ENCODE measurements at places on chromosomes 1 and 21. TPM values are rescaled to one million over a fixed set of nuclear protein-coding genes. Genes with fewer than 3 reads are reported as not detected.

DNA sequence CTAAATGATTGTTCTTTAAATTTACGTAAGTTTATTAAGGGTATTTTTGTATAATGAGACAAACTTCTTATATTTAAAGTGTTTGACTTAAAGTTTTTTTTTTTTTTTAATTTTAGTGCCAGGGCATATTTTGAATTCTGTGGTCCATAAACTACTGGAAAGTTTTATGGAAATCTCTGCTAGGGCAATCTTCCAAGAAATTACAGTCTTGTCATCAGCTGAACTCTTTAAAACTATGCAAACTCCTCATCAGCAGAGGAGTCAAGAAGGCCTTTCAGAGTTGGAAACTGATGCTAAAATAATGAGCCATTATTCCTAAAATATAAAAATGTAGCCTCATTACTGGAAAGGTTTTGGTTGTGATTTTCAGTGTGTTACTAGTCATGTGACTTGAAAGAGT, 1201.9 kb downstream of the BRINP3 start:
- DNase-seq: no peak

EFCAB14 gene
- total RNA-seq: 38.4 TPM

GRCh38 chr1:200795156-200795555, 56.5 kb downstream of the CAMSAP2 start:
- no peak for DNase-seq

GRCh38 chr1:29675481-29676263, 439.4 kb downstream of the PTPRU start:
- DNase-seq: no peak

NPHS2 gene
- total RNA-seq: not detected

GRCh38 chr1:31583995-31584868, 7.9 kb downstream of the TINAGL1 start:
- DNase-seq: no peak

TNNT2 gene
- 7.9 TPM for total RNA-seq

CR1L gene
- 12.5 TPM for total RNA-seq

- DNase-seq: no peak
These were observed 111.2 kb upstream of the PROX1 start for GRCh38 chr1:213876531-213876930.

- no peak for DNase-seq
These were observed 351.0 kb upstream of the B3GALT2 start for GRCh38 chr1:193537266-193538002.

DNA sequence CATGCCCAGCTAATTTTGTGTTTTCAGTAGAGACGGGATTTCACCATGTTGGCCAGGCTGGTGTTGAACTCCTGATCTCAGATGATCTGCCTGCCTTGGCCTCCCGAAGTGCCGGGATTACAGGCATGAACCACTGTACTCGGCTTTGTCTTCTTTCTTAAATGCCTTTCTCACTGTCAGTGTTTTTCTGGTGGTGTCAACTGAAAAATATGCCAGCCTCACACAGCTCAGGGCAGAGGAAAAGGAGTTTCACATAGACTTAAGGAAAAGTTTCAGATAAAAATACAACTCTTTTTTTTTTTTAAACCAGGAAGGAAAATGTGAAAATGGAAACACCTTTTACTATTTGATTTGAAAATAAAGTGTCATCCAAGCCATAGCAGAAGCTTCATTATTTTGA, 4.6 kb upstream of the MAB21L3 start:
- no peak for DNase-seq

NUDT4B gene
- not detected for total RNA-seq

GRCh38 chr1:209805875-209806760, at the start of gene IRF6:
IRF6 (minus strand) TSS chr1:209806142; CDS start chr1:209801413, 4,729 bp downstream.
- peak; percentile 98 for DNase-seq

GRCh38 chr1:9825093-9826074, 1.6 kb upstream of the CLSTN1 start:
- DNase-seq: peak; percentile 58

PDE9A gene
- 46.3 TPM for total RNA-seq

DNA sequence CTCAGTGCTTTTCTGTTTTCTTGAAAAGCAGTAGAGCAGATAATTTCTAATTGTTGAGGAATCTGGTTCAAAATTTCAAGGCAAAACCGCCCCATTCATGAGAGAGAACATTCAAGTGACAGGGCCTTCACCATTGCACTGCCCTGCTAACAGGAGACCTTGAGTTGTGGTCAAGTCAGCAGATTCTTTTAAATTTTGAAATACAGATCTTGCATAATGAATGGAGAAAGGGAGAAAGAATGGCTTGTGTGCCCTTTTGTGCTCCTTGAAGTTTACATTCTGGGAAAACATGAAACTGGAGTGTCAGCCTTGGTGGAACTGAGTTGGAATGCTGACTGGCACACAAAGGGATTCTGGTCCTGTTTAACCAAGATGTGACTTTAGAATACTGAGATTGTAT, 164.5 kb upstream of the UBE2U start:
- DNase-seq: no peak

LPAR3 gene
- total RNA-seq: 26.8 TPM

DNA sequence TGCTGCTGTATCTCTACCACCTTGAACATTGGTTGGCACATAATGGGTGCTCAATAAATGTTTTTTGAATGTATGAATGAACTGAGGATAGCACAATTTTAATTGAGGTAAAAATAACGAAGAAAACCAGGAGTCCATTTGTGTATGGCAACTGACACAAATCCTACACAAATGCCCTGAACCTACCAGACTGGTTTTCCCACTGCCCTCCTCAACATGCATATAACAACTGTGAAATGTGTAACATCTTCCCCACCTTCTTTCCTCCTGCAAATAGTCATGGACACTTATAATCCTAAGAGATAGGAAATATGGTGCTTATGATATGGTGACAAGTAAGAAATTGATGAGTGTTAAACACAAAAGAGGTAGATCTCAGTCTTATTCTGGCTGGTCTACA, 9.9 kb upstream of the LMO4 start:
- DNase-seq: no peak
